ENCODE measurements at places on chromosomes 6 and 20. TPM values are rescaled to one million over a fixed set of nuclear protein-coding genes. Genes with fewer than 3 reads are reported as not detected.

DNA sequence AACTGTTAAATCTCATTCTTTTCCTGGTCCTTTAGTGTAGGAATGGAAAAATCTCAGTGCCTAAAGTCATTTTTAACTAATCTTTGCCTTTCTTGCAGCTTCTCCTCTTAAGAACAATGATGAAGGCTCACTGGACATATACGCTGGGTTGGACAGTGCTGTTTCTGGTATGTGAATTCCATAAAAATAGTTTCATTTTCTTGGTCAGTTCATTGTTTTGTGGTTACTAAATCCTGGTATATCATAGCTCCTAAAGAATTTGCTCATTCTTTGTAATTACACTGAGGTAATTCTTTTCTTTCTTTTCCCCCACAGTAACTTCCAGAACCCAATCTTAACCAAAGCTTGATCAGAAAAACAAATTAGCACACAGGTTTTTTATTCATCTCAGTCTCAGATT, 23.4 kb downstream of the CASP8AP2 start:
- DNase-seq, result no peak

Gene SIRPD
- polyA plus RNA-seq, result not detected

GRCh38 chr6:50076431-50076830, 26.7 kb upstream of the DEFB112 start:
- DNase-seq, result no peak

DNA sequence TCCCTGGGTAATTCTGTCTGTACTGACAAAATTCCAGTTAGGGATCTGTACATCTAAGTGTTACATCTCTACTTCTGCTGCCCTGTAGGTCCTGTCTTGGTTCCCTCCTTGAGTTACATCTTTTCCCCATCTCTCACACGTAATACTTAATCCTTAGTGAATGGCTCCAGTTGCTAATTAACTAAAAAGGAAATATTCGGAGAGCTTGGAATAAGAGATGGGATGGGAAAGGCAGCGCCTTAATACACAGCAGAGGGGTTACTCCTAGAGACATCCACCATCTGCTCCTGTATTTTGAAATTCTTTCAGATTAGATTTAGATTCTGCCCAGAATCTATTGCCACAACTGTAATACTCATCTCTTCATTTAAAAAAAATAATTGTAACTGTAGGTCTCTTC, 384.0 kb downstream of the SAMD5 start:
- DNase-seq, result no peak

GRCh38 chr20:56409521-56409920, 2.5 kb upstream of the CASS4 start:
- DNase-seq, result no peak

Gene PSMG4
- 25.1 TPM for polyA plus RNA-seq

GRCh38 chr20:53402233-53403005, 191.2 kb downstream of the ZNF217 start:
- no peak for DNase-seq

Gene PET117
- polyA plus RNA-seq, result 13.8 TPM

- DNase-seq, result no peak
These were observed 17.0 kb downstream of the MDGA1 start for GRCh38 chr6:37680668-37681067.

GRCh38 chr20:53655625-53656292, 62.1 kb upstream of the ZNF217 start:
- DNase-seq, result no peak

- DNase-seq, result peak; percentile 27
These were observed 85.4 kb downstream of the HFE start for GRCh38 chr6:26172608-26172968.

GRCh38 chr6:139756381-139756780, 381.9 kb upstream of the CITED2 start:
- no peak for DNase-seq

- no peak for DNase-seq
These were observed 12.0 kb downstream of the CEBPB start for GRCh38 chr20:50202677-50203076.

GRCh38 chr6:90397929-90398674, 101.5 kb upstream of the BACH2 start:
- peak; percentile 60 for DNase-seq

GRCh38 chr6:8657522-8657921, 222.2 kb upstream of the SLC35B3 start:
- DNase-seq, result no peak

- DNase-seq, result no peak
These were observed 67.3 kb downstream of the SMAP1 start for GRCh38 chr6:70734979-70735378.

- DNase-seq, result no peak
These were observed 11.5 kb downstream of the RNF217 start for GRCh38 chr6:124973780-124974179.

- DNase-seq, result no peak
These were observed 75.4 kb upstream of the ZNF217 start for GRCh38 chr20:53668992-53669391.

GRCh38 chr6:50815436-50816114, 3.1 kb upstream of the TFAP2B start:
- peak; percentile 41 for DNase-seq

GRCh38 chr20:39090906-39091305, 128.8 kb downstream of the DHX35 start:
- no peak for DNase-seq

Data from foreskin keratinocyte (primary cell).